ENCODE measurements at places on chromosomes 5 and 9. TPM values are rescaled to one million over a fixed set of nuclear protein-coding genes. Genes with fewer than 3 reads are reported as not detected.

Gene NMUR2
- total RNA-seq, result 178 TPM

Gene STPG3
- not detected for total RNA-seq

Gene IL9
- total RNA-seq, result not detected

Gene FAM78A
- not detected for total RNA-seq

Gene ATP10B
- 3.7 TPM for total RNA-seq

Gene SLC1A1
- 81.4 TPM for total RNA-seq

Gene TTC39B
- total RNA-seq, result 6.0 TPM

Gene QSOX2
- 20.5 TPM for total RNA-seq

Gene SNX30
- 7.9 TPM for total RNA-seq

Gene PCDHGA3
- not detected for total RNA-seq

Gene FAM151B
- total RNA-seq, result 1.3 TPM

Gene GHR
- 0.45 TPM for total RNA-seq

Gene PCSK1
- total RNA-seq, result not detected

Gene IRX1
- not detected for total RNA-seq

Gene SPINK7
- not detected for total RNA-seq

Gene SAXO1
- total RNA-seq, result not detected

Gene SYK
- 14.8 TPM for total RNA-seq

Gene KIF4B
- not detected for total RNA-seq

Gene ST8SIA4
- total RNA-seq, result not detected

Gene MYMK
- total RNA-seq, result not detected

Gene PCDHGB5
- 9.1 TPM for total RNA-seq

Gene SPATA31E1
- not detected for total RNA-seq

Gene CCNJL
- total RNA-seq, result 13.2 TPM

Gene CD274
- total RNA-seq, result 3.6 TPM

Gene HABP4
- total RNA-seq, result 9.8 TPM

Gene MUSK
- not detected for total RNA-seq

Gene ROPN1L
- 0.40 TPM for total RNA-seq

Gene ABHD17B
- total RNA-seq, result 17.3 TPM

Gene FAXDC2
- not detected for total RNA-seq

Gene WNK2
- total RNA-seq, result 85.7 TPM

Gene SPARC
- not detected for total RNA-seq

Gene EIF4E1B
- total RNA-seq, result not detected

Gene HMCN2
- 0.32 TPM for total RNA-seq

Gene FOXD4L5
- total RNA-seq, result 0.59 TPM

Gene BAAT
- 18.6 TPM for total RNA-seq

Gene CDK7
- 38.5 TPM for total RNA-seq

Gene APBA1
- total RNA-seq, result 6.7 TPM

Gene CD72
- total RNA-seq, result 0.38 TPM

Data from Calu3 (cell line).